ENCODE measurements at places on chromosomes 2 and 18.

- peak; percentile 96 for DNase-seq
Measured at GRCh38 chr2:230326453-230327417, at the start of gene SP140L. Gene SP140L, plus strand, starts transcription at chr2:230327193. Its CDS starts 77 bp downstream, at chr2:230327270.

GRCh38 chr2:37647971-37648330 is 23.5 kb downstream of the CDC42EP3 start:
- no peak for DNase-seq

DNA sequence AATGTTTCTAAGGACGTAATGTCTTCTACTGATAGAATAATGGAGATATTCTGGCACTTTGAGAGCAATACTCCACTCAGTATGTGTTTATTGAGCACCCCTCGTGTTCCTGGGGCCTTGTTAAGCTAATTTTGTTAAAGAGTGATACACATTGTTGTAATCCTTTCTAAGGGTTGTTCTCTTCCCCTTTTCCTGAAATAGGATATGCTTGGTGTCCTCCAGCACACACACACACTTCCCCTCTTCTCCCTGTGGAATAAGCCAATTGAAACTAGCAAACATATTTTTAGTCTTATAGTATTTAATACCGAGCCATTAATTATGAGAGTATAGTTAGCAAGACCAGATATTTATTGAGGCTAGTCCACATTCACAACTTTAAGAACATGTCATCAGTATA is 114.1 kb downstream of the CRIM1 start:
- DNase-seq, result no peak

DNA sequence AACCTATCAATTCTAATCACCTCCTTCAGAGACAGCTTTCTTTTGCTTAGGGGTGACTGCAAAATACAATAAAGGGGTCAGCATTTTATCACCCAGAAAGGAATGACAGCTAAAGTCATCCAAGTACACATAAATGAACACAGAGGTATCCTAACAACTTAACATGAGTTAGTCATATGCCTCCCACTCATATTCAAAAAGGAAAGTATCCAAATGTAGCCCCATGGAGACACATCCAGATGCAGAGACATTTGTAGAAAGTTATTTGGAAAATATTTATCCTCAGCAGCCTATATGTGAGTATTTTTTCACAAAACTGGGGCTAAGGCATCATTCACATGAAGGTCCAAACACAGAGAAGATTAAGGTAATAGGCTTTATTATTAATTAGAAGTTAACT is 1579.7 kb upstream of the SLC39A10 start:
- no peak for DNase-seq

- no peak for DNase-seq
Measured at GRCh38 chr2:80420530-80421208, 116.1 kb upstream of the LRRTM1 start.
